ENCODE measurements at places on chromosomes 2 and 18.

DNA sequence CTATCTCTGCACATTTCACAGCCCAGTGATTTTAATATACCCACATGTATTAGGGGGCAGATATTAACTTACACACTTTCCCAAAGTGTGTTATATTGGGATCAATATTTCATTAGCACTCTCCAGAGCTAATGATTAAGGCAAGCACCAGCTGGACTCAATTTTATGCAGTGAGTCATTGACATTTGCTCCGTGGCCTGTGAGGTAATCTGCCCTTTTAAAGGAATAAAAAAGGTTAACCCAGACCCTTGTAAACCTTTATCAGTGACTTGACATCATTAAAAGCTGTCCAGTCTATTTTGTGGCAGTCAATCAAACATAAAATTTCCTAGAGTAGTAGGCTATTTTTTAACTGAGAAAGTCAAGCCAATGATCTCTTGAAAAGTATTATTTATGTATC is 1870.4 kb upstream of the CELF4 start:
- no peak for DNase-seq

- no peak for DNase-seq
Observed at GRCh38 chr2:85423525-85423924, 5.0 kb downstream of the SH2D6 start.

GRCh38 chr2:215619022-215619958 is 183.4 kb upstream of the FN1 start:
- no peak for DNase-seq

DNA sequence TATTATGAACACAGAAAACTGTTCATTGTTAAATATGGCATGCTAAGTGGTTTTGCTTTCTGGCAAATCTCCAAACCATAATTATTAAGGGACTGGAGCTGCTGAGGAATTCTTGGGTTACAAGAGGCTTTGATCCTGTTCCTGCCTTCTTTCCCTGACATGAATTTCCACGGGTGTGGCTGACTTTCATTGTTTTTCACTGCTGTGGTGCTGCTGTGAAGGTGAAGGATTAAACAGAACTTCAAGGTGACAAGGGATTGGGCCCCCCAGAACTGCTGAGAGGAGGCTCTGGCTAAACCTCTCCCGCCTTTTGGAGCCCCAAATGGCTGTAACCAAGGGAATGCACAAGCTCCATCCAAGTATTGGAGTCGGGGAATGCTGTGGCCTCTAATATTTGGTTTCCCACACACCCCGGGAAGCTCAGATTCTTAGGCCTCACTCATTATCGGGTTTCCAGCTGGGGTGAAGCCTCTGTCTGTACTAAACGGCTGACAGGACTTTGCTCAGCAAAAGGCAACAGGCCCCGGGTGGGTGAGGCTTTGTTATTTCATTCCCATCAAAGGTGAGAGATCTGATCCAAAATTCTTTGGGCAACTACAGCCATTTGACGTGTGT is 29.0 kb upstream of the ZFP36L2 start:
- DNase-seq = no peak

DNA sequence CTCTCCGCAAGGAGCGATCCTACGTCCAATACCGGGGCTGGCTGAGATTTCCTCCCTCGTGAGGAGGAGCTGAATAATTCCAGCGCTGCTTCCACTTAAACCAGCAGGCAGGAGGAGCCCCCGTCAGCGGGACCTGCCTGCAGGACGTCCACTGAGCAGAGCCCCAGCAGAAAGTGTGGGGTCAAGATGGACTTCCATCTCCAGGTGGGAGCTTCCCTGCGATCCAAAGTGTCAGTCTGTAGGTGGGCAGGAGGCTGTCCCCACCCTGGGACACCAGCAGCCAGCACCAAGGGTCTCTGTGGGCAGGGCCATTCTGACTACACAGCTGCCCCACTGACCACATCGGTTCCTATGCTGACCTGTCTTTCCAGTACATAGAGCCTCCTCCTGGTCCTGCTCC is 462 bp upstream of the OTOS start:
- no peak for DNase-seq

- no peak for DNase-seq
Observed at GRCh38 chr2:314561-315336, 26.9 kb upstream of the ALKAL2 start.

- DNase-seq = no peak
Observed at GRCh38 chr18:37935086-37935485, 369.5 kb upstream of the CELF4 start.

- DNase-seq = no peak
Observed at GRCh38 chr2:113219889-113220641, 46.3 kb downstream of the PSD4 start.

DNA sequence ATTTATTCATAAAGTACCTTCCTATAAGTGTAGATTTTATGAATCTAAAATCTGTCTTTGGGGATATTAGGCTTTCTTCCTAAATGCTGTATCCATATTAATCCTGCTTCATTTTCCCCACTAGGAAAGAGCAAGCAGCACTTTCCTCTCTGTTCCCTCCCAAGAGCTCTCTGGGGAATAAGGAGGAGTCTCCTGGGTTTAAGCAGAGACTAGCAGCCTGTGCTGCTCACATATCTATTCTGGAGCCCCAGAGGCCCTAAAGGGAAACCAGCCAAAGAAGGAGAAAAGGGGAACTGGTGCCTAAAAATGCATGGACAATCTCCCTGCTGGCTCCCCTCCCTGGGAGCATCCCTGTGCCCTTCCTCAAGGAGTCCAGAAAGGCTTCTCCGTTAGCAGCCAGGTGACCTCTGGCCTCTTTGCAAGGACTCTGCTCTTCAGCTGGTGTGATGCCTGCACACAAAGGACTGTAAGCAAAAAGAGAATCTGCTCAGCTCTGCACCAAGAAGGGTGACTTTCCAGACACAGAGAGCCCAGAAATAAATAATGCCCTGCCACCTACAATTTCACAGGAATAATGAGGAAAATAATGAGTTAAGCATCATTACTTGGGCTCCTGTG is 270.6 kb downstream of the SS18 start:
- DNase-seq = no peak

DNA sequence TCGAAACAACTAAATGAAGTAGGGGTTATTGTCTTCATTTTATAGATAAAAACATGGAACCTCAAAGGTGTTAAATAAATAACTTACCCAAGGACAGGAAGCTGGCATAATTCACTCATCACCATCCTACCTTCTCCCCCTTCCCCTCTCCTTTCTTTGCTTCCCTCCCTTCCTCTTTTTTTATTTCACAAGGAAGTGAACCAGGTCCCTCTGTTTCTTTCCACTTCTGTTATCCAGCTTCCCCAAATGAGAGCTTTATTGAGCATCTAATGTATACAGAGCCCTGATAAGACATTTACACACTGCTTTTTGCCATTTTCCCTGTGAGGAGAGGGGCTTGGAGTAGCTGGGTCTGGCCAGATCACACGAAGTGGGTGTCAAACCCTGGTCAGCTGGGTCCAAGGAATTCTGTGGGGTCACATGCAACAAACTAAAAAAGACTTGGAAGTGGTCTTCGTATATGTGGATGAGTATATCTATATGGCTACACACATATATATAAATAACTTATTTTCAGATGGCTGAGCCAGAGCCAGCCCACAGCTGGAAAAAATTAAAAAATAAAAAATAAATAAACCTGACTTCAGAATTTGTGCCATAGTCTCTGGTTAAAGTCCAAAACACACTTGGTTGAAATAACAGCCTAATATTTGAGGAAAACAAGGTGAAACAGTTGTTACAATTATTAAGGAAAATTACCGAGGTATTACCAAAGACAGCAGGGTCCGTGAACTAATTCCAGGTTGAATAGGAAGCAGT is 49.3 kb upstream of the FOSL2 start:
- no peak for DNase-seq

GRCh38 chr18:31741097-31741735 is 19.5 kb downstream of the SLC25A52 start:
- peak; percentile 26 for DNase-seq

DNA sequence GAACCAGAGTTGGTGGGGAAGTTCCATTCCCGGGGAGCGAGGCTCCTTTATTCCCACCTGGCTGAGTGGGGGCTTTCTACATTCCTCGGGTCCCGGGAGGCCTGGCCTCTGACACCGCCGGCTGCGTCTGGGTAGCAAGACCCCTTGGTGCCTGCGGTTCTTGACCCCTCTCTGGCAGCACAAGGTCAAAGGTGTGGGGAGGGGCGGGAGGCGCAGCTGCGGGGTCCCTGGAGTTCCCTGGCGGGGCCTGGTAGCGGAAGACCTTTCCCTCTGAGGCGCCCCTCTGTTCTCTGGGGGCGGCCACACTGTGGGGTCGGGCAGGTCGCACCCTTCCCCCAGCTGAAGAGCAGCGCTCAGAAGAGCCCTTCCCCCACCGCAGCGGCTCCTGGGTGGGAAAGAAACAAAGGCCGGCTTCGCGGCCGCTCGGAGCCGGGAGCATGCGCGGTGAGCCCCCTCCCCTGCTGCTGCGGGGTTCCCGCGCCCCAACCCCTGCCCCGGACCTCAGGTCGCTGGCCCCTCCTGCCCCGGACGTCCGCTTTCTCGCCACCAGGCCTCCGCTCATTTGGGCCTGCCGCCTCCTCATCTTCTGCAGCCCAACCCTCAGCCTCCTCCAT is 146.3 kb downstream of the ANKRD44 start:
- DNase-seq = no peak

GRCh38 chr18:3449512-3450011 is 410 bp upstream of the TGIF1 start:
- DNase-seq = no peak

DNA sequence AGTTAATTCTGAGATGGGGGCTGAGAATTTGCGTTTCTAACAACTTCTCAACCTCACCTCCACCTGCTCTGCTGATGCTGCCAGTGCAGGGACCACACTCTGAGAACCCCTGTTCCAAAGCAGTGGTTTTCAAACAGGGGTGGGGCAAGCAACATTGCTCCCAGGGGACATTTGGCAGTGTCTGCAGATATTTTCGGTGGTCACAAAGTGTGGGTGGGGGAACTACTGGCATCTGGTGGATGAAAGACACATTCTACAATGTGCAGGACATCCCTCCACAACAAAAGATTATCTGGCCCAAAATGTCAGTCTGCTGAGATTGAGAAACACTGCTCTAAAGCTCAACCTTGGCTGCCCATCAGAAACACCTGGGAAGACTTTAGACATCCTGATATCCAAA is 188.7 kb upstream of the SATB2 start:
- peak; percentile 5 for DNase-seq

DNA sequence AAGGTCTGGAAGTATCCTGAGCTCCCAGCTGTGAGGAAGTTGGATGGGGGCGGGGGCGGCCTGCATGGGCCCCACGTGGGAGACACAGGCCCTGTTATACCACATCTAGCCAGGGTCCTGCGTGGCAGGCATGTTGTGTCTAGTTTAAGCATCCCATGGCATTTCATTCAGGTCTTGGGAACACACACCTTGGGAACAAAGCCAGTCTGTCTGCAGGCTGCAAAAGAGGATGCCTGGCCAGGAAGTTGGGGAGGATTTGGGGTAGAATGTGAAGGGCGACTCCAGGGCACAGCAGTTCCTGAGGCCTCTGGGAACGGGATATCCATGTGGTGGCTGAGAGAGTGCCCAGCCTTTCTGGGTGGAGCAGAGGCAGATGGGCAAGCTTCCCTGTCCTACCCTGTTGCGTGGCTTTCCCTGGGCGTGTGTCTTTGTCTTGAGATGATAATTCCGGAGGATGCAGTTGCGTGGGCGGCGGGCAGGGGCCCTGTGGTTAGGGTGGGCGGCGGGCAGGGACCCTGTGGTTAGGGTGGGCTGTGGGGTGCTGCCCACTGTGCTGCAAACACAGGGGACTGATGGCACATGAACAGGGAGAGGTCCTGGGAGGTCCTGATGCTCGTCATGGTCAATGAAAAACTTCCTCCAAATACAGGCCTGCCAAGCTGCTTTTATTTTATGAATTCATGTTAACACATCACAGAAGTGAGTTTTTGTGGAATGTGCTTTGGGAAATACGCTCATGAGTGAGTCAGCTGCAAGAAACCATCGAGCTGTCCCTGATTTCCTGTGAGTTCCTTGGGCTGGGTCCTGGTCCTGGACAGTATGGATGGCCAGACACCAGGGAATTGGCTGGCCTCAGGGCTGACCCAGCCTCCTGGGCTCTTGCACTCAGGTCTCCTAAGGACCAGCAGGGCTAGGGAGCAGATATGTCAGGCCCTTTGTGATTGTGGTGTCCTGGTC is 90.0 kb upstream of the HS6ST1 start:
- DNase-seq = no peak

DNA sequence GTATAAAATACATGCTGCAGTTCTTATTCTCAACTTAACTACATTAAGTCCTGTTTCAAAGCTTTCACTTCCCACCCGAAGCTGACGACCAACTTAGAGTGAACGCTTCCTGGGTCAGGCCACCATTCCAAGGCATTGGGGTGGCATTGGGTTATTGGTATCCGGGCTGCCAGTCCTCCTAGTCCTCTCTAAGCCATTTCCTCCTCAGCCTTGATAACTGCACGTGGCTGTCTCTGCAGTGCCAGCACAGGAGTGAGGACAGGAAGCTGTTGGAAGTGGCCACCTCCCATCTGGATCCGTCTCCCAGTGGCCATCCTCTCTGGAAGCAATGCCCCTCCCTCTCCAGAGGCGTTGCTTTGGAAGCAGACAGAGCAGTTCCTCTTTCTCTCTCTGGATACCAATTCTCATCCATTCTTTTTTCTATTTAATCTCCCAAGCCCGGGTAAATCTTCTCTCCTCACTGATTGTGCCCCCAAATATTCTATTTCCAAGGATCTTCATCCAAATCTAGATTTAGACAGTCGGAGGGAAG is 354.7 kb downstream of the EIPR1 start:
- DNase-seq = no peak

DNA sequence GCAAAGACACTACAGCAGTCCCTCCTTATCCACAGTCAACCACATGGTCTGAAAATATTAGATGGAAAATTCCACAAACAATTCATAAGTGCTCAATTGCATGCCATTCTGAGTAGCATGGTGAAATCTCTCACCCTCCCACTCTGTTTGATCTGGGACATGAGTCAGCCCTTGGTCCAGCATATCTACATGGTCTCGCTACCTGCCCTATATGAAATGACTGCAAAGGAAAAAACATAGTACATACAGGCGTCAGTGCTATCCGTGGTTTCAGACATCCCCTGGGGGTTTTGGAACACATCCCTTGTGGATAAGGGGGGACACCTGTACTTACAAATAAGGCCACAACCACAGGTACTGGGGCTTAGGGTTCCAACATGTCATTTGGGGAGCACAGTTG is 73.7 kb downstream of the CABLES1 start:
- no peak for DNase-seq

DNA sequence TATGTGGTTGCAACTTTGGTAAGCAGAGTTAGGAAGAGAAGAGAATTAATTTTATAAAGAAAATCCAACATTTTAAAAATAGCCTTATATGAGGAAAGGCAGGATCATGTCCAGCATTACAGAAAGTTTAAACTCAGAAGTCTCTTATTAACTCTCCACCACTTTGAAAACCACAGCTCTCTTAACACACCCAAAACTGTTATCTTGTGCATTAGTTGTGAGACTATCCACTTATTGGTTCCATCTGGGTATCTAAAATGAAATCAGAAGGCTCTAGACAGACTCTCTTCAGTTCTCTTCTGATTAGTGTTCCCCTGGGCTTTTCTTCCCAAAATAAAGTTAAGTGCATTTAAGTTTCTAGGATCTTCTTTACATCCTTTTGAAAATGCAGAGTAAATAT is 251.5 kb downstream of the TXNL1 start:
- DNase-seq = no peak

GRCh38 chr2:29196792-29197788 is 81.9 kb downstream of the CLIP4 start:
- peak; percentile 33 for DNase-seq

- peak; percentile 61 for DNase-seq
Observed at GRCh38 chr2:233443511-233444183, 89.4 kb downstream of the DGKD start.
